Activated naive CD4-positive, alpha-beta T cell (primary cell): ENCODE measurements at places on chromosomes 7 and 10.

- DNase-seq, result no peak
Measured at GRCh38 chr7:22989643-22990587, 24.0 kb downstream of the HYCC1 start.

DNA sequence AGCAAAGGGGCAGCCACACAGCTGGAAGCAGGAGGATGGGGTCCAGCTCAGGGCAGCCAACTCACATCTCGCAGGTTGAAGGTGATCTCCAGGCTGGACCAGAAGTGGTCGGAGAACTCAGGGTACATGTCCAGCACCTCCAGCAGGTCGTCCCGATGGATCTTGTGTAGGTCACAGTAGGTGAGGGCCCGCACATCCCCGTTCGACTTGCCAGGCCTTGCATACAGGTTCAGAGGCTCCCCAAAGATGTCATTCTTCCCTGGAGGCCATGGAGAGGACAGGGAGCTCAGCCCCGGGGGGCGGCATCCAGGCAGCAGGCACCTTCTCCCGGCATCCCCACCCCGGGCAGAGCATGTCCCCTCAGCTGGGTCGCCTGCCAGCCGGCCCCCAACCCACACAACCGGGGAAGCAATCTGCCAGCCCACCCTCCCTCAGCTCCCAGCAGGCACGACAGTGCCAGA lies 29.3 kb downstream of the KCNH2 start:
- DNase-seq, result no peak

- DNase-seq, result no peak
Measured at GRCh38 chr7:151252561-151252835, 4.0 kb upstream of the SMARCD3 start.

DNA sequence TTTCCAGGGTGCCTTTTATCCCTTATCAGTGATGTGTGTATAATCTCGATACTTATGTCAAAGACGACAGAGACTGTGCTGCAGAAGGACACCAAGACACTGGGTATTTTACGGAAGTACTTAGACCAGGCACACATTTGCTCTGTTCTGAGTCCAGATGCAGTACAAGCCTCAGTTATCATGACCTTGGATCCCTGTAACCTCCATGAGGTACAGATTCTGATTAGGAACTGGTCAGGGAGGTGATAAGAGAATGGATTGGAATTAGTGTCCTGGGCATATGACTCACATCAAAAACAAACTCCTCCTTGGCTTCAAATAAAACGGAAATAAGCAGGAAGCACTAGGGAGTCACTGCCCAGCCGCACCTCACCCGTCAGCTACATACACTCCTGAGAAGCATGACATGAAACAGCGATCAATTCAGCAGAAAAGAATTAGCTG lies 146.5 kb downstream of the SFMBT2 start:
- no peak for DNase-seq

DNA sequence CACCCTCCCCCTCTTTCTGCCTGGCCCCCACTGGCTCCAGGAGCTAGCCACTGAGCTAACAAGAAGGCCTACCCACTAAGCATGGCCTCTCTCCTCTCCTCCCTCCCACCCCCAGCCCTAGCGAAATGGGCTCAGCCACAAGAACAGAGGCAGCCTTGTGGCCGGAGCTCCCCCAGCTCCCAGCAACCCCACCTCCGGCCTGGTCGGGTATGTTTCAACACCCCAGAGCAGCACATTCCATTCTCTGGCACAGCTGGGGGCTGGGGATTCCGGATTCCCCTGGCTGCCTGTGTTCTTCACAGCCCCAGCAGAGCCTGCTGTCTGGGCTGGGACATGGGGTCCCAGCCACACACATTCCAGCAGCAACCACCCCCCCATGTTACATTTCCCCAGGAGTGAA lies 9.0 kb downstream of the SFRP5 start:
- DNase-seq, result no peak

GRCh38 chr7:117639966-117640365 lies 160.1 kb downstream of the CFTR start:
- DNase-seq, result no peak

DNA sequence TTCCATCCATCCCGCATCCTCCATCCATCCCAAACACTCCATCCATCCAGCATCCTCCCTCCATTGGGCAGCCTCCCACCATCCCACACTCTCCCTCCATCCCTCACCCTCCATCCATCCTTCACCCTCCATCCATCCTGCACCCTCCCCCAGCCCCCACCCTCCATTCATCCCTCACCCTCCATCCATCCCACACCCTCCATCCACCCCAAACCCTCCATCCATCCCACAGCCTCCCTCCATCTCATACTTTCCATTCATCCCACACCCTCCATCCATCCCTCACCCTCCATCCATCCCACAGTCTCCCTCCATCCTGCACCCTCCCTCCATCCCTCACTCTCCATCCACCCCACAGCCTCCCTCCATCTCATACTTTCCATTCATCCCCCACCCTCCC lies 60.4 kb downstream of the FOXI2 start:
- no peak for DNase-seq

- peak; percentile 6 for DNase-seq
Measured at GRCh38 chr10:5692461-5693358, 8.1 kb downstream of the TASOR2 start.

- no peak for DNase-seq
Measured at GRCh38 chr10:31343551-31343950, 24.5 kb downstream of the ZEB1 start.

DNA sequence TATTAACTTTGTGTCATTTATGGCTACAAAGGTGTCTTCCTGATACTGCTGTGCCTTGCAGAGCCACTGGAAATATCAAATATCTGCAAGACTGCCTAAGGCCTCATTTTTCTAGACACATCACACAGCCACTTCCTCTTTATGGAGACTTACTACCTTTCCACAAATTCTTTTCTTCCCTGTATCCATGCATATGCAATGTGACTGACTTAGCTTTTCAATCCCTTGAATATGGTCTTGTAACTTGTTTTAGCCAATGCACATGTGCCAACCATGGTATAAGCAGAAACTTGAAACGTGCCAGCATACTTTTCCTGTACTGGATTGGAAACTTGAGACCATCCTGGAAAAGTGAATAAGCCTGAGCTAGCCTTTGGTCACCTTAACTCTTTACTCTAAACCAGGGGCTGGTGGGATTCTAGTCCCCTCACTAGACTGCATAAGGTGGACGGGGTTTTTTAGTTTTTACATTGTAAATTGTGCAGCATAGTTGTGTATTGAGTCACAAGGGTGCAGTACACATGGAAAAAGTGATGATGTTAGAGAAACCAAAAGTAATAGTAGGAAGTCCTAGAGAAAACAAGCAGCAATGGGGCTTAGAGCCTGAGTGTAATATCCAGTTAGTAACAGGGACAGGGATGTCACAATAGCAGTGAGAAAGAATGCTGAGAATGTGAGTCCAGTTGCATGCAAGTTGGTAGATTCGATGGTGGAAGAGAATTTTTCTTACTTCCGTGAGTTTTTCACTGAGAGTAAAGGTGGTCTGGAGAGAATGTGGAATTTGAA lies 879.5 kb downstream of the SORCS1 start:
- DNase-seq, result no peak

DNA sequence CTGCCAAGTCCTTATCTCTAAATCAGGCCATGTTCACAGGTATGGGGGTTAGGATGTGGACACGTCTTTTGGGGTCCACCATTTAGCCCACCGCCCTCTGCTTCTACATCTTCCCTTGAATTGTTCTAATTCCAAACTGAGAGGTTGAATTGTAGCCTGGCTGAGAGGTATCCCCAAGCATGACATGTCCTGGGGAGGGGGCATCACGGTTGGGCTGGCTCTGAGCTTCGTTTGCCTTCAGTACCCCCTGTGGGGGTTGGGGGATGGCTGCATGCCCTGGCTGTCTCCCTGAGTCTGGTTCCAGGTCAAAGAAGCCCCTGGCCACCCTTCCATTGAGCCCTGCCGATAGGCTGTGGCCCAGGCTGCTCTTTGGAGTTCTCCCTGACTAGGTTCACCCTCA lies 204.6 kb downstream of the GLRX3 start:
- DNase-seq, result no peak

DNA sequence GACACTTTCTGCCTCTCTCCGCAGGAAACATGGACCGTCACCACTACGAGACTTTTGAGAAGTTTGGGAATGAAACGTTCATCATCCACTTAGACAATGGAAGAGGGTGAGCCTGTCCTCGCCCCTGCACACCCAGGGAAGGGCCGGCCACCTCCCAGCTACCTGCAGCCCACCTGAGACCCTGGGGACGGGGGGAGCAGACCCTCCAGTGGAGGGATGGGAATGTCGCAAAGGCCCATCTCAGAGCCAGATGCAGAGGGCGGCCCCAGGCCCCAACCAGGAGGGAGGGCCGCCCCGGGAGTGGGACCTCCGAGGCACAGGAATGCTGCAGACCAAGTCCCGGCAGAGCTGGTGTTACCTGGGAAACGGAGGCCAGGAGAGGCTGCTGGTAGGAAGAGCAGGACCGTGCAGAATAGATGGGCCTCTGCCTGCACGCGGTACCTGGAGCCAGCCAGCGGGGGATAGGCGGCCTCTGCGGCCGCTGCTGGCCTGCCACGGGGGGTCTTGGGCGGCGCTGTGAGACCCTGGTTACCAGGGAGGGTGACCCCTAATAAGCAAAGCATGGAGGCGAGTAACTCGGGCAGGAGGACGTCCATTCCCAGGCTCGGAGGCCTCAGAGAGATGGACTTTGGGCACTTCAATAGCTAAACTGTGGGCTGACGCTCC lies 32.9 kb upstream of the FOXL3 start:
- no peak for DNase-seq

DNA sequence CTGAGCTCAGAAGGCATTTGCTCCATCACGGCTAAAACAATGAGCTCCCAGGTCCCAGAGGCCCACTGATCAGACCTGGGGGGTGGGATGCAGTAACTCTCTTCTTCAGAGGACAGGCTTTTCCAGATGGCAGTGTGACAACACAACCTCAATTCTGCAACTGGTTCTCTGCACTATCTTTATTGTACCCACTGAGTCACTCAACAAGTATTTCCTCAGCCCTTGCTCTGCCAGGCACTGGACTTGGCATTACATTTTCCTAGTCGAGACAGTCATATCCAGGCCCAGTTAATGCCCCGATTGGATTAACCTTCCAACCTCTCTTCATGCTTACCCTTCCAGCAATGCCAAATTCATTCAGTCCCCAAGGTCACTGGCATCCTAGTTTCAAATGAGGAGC lies 72.6 kb downstream of the JAZF1 start:
- no peak for DNase-seq

DNA sequence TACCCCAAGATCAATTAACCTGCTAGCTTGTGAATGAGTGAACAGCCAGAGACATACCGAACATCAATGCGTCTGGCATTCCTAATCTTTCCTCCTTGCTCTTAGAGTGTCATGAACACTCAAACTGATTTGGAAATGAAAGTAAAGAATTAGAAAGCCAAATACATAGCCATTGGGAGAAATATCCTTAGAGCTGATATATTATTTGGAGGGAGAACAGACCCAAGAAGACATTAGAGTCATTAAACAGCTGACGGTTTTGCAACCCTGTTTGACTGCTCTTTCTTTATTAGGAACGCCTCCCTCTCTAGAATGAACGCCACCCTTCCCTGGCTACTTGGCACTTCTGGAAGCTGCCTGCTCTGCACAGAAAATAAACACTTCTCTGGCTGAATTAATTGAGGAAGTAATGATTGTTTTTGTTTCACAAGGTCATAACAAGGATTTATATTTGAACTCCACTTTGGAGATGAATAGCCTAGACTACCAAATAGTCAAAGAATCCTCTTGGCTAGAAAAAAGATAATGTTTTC lies 42.8 kb downstream of the CTTNBP2 start:
- DNase-seq, result no peak

DNA sequence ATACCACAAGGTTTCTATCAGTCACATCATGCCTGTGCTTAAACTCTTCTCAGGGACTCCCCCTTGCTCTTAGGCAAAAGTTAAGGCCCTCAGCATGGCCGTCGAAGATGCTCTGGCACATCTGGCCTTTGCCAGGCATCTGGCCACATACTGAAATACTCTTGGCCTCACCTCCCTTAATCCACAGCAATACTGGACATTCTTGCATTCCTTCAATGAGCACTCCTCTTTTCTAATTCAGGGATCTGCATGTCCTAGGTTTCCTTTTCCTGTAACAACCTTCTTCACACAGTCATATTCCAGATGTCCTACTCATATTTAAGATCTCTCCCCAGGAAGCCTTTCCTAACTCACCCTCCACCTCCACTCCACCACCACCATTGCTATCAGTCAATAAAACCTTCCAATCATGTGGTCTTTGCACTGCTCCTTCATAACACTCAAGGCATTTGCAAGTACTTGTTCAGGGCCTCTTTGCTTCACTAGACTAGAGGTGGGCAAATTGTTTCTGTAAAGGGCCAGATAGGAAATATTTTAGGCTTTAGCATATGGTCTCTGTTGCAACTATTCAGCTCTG lies 216.6 kb downstream of the KCNMA1 start:
- DNase-seq, result no peak

- DNase-seq, result no peak
Measured at GRCh38 chr7:19999681-20000080, 217.5 kb downstream of the MACC1 start.

DNA sequence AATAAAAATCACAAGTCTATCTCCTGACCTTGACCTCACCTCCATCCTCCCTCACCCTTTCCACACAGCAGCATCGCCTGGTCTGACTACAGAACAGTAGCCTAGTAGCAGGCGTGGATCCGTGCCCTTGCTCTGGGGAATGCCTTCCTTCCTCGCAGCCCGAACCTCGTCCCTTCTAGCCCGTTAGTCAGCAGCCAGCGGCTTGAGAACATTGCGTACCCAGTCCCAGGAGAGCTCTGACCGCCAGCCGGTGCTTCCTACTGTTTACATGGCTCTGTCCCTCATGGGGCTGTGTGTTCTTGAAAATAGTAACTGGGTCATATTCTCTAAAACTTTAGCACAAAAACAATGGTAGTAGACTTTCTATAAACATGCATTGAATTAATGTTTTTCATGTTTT lies 682.7 kb upstream of the IGFBP3 start:
- no peak for DNase-seq

GRCh38 chr10:13706604-13707003 lies 119.8 kb downstream of the PRPF18 start:
- no peak for DNase-seq

DNA sequence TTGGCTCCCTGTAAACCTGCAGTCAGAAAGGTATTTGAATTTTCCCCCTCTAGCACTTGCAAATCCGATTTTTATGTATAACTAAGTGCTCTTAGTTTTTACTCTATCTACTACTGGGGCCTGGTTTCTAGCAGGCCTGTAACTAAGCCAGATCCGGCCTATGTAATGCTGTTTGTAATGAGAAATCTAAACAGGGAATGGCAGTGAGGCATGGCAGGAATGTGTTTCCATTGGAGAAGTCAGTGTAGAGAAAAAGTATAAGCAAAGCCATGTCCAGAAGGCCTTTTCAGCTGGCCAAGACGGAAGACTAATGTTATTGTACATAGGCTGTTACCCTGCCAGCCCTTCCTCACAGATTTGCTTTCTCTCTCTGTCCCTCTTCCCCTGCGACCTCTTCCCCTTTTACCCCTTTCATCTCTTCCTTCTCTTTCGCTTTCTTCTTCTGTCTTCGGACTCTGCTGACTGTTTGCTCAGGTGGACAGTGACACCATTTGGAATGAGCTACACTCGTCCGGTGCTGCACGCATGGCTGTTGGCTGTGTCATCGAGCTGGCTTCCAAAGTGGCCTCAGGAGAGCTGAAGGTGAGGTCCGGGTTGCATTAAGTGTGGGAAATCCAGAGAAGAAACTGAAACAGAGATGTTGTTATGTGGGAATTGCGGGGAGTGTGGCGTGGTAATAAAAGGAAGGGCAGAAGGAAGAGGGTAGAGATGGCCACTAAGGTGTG lies 297.5 kb downstream of the HDAC9 start:
- DNase-seq, result no peak
